ENCODE measurements at places on chromosomes 3 and 15.

GRCh38 chr3:128323206-128324081 is 143.2 kb downstream of the DNAJB8 start:
- no peak for DNase-seq

DNA sequence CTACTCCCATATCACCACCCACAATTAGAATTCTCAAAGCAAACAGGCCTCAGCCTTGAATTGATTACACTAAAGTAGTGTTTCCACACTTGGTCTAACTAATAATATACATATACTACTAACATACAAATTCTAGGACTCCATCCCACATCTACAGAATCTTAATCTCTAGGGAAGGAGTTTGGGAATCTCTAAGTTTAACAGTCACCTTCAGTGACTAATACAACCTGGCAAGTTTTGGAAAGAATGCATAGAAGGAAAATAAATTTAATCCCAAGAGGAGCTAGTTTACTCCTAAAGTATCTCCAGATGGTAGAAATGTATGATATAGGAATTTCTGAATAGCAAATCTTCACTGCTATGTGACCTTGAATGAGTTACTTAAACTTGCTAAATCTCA is 9.1 kb downstream of the CLPX start:
- peak; percentile 33 for DNase-seq

GRCh38 chr15:78103406-78104118 is 11.2 kb downstream of the SH2D7 start:
- DNase-seq: no peak

GRCh38 chr3:36175916-36176461 is 204.3 kb upstream of the STAC start:
- no peak for DNase-seq

DNA sequence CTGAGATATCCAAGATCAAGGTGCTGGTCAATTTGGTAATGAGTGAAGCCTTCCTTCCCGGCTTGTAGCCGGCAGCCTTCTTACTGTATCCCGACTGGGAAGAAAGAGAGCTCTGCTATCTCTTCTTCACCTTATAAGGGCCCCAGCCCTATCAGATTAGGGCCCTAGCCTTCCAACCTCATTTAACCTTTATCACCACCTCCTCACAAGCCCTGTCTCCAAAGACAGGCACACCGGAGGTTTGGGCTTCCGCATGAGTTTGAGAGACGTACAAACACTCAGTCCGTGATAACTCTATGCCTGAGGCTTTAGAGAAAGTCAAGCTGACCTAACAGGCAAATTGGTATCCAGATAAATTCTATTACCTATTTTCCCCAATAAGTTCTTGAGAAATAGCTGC is 243.9 kb downstream of the OPA1 start:
- no peak for DNase-seq

DNA sequence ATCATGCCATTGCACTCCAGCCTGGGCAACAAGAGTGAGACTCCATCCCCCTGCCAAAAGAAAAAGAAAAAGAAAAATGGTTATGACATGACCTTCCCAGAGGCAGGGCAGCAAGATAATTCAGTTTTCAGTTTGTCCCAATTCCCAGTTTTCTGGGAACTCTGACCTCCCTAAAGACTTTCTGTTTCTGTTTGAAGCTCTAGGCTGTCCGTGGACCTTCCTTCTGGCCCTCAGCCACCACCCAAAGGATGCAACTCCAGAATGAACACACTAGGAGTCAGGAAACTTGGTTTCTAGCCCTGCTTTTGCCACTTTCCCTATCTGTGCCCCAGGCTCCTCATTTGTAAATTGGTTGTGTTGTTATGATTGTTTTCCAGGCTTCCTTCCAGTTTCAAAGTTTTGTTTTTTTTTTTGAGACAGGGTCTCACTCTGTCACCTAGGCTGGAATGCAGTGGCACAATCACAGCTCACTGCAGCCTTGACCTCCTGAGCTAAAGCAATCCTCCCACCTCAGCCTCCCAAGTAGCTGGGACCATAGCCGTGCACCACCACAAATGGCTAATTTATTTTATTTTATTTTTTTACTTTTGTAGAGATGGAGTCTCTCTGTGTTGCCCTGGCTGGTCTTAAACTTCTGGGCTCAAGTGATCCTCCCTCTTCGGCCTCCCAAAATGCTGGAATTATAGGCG is 68.6 kb downstream of the CDC25A start:
- peak; percentile 66 for DNase-seq

DNA sequence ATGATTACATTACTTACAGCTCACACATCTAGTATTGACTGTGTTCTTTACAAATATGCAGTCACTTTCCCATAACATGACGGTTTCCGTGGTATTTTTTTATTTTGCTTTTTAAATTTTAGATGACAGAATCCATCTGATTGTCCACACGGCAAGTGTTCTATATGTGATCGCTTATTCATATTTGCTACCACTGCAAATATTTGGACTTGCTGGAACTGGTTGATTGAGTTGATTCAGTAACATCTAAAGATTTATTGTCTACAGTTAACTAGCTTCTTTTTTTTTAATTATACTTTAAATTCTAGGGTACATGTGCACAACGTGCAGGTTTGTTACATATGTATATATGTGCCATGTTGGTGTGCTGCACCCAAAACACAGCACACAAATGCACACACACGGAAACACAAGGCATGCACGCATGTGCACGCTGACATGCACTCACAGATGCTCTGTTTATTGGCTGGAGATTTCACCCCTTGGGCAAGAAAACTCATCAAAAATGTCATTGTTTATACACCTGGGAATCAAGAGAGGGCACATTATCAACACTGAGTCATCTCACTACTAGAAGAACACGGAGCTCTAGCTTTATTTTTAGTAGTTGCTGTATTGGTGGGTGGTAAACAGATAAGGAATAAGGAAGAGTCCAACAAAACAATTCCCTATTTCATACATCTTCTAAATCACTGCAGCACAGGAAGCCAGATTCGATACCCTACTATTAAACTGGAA is 16.4 kb downstream of the ARRDC4 start:
- no peak for DNase-seq

DNA sequence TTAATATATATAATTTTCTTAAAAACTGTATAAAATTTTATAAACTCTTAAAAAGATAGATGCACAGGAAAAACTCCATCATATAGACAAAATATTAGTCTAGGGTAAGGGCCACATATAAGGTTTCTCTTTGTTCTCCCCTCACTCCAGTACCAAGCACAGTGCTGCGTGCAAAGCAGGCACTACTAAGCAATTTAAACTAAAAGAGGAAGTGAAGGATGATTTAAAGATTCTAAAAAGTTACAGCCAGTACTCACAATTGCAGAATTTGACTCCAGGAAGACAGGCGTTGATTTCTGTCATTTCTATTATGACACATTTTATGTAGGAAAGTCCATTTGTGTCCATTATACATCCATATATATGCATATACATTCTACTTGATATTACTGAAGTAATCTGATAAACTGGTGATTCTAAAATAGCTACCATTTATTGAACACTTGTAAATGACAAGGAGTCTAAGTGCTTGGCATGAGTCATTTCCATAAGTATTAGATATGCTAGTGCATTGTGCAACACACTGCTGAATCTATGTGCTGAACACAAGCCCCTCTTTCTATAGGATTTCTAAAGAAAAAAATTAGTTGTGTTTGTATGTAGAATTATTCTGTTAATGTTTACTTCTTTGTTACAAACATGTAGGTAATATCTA is 785.5 kb upstream of the ARRDC4 start:
- no peak for DNase-seq

DNA sequence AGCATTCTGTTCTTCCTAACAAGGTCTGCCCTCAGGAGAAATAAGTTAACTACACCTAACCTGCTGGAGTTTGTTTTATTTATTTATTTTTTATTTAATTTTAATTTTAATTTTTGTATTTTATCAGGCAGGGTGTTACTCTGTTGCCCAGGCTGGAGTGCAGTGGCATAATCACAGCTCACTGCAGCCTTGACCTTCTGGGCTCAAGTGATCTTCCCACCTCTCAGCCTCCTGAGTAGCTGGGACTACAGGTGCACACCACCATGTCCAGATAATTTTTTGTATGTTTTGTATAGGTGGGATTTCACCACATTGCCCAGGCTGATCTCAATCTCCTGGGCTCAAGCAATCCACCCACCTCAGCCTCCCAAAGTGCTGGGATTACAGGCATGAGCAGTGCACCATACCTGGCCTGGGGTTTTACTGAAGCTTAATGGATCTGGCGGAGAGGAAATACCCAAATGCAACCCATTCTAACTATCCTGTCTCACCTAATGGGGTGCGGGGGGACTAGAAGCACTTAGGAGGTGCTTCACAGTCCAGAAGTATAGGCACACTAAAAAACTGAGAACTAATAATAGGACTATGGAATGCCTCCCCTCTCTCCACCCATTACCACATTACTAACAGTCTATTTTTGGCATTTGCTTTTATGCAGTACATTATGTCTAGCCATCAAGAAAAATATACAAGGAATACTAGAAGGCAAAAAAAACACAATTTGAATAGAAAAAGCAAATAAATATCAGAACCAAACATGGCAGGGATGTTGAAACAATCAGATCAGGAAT is 61.4 kb downstream of the TTBK2 start:
- peak; percentile 7 for DNase-seq

GRCh38 chr3:19934098-19934566 is at the start of gene EFHB:
TSS of gene EFHB (minus strand) at chr3:19934217. CDS start at chr3:19934018, 199 bp downstream.
- DNase-seq: no peak

GRCh38 chr15:96162322-96162721 is 168.2 kb upstream of the NR2F2 start:
- no peak for DNase-seq

- DNase-seq: peak; percentile 63
These were observed 136.0 kb upstream of the CFAP20DC start for GRCh38 chr3:59185591-59186369.

GRCh38 chr3:129644836-129645235 is 38.4 kb upstream of the PLXND1 start:
- DNase-seq: no peak

GRCh38 chr15:56931639-56932508 is 13.4 kb downstream of the TCF12 start:
- peak; percentile 25 for DNase-seq

DNA sequence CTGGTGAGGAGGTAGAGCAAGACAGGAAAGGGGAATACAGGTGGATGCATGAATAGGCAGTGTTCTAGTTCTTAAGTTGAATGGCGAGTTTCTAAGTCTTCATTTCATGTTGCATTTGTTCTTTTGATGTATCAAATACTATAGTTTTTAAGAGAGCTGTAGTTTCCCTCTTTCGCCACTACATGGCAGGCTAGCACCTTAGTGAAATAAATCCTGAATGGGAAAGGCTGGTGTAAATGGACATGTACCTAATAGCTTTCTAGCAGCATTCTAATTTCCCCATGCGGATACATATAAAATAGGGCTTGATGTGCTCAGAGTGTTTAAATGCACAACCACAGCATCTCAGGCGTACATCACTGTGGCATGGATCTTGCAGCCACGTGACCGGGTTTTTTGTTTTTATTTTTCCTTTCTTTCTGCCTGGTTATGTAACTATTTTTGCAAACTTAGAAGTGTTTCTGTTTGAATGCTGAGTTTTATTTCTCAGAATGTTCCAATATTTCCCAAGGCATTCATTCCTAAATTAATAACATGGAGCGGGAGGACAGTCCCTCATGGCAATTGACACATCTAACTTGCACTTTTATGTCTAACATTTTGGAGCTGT is 23.5 kb upstream of the CLN6 start:
- peak; percentile 90 for DNase-seq

GRCh38 chr3:42839616-42840015 is 30.4 kb downstream of the ACKR2 start:
- DNase-seq: peak; percentile 90

DNA sequence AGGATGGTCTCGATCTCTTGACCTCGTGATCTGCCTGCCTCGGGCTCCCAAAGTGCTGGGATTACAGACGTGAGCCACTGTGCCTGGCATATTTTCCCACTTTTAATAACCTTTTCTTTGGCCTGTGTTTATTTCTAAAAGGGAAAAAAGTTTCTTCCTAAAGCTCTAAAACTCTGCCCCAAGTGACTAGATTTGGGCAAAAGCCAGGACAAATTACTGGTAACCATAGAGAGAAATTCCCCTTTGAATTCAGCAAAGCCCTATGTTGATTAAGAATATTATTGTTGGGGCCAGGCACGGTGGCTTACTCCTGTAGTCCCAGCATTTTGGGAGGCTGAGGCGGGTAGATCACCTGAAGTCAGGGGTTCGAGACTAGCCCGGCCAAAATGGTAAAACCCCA is 11.5 kb upstream of the TRPM7 start:
- peak; percentile 40 for DNase-seq

DNA sequence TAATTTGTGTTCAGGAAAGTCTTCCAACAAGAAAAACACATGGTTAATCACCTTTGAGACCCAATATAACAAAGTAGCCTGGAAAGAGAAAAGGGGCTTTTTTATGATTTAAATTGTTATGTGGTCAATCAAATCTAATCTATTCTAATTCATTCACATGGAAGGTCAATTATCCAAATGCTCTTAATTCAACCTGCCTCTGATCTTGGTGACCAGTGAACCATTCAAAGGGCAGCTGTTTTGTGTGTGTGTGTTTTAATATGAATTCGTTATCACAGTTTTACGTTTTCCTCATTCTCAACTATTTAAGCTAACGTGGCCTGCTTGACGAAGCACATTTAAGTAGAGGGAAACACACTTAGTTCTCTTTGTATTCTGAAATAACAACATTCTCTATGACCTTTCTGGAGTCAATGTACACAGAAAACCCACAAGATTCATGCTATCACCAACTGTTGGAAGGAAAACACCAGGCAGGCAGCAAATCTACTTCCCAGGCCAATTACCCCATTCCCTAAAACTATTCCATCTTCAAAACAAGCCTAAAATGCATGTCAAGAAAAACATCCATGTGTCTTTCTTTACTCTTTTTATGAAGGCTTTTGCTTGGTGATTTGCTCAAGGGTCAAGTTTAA is 195.4 kb downstream of the SUCLG2 start:
- DNase-seq: peak; percentile 3

GRCh38 chr3:25151281-25151902 is 276.7 kb upstream of the RARB start:
- peak; percentile 66 for DNase-seq

DNA sequence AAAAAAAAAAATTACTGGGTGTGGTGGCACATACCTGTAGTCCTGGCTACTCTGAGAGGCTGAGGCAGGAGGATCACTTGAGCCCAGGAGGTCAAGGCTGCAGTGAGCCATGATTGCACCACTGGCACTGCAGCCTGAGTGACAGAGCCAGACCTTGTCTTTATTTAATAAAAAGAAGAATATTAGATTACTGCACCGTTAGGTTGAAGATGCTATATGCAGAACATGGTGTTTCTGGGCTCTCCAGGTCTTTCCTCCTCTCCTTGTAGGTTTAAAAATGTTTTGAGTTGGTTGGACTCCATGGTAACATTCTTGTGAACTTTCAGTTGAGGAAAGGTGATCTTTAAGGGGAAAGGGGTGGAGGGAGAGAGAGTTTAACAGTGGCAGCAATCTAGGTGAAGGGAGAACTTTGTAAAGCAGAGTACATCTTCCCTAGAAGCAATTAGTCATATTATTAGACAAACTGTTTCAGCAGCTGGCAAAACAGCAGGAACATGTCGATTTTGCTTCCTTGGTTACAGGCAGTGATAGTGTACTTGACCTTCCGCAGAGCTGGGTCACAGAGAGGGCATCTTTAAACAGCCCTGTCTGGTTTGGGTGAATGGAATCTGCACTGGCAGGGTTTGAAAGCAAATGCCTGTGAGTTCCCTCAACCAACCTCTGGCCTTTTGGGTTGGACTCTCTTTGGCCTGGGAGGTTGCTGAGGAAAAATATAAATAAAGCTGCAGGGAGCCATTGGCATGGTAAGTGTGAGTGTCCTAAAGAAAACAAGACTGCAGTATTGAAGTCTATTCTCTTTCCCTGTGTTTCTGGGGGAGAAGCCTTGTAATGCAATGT is 42.8 kb downstream of the NR2C2 start:
- DNase-seq: peak; percentile 1
